ENCODE measurements at places on chromosomes 2 and 18.

GRCh38 chr2:236021499-236022057 lies 146.6 kb downstream of the GBX2 start:
- no peak for DNase-seq

DNA sequence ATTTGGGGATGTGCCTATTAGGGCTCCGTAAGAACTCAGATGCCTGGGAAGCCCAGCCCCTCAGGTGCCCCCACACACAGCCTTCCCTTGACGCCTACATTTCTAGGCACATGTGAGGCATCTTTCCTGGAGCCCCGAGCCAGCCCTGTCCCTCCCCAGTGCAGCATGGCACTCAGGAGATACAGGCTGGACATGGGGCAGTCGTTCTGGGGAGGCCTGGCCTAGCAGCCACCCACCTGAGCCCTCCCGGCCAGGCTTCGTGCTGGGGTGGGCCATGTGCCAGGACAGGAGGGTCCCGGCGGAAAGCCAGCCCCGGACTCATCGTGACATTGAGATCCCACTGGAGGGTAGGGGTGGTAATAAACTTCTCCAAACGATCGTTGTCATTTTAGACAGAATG lies 15.2 kb downstream of the BOK start:
- DNase-seq = no peak

- DNase-seq = no peak
Measured at GRCh38 chr2:64260093-64260803, 116.0 kb upstream of the PELI1 start.

- DNase-seq = no peak
Measured at GRCh38 chr2:182887753-182888415, 21.4 kb upstream of the FRZB start.

GRCh38 chr2:133344849-133345248 lies 223.4 kb downstream of the NCKAP5 start:
- no peak for DNase-seq

GRCh38 chr2:69185807-69186206 lies 172.8 kb downstream of the ANTXR1 start:
- DNase-seq = no peak

GRCh38 chr2:31386648-31387047 lies 27.9 kb downstream of the XDH start:
- DNase-seq = no peak
